ENCODE measurements at places on chromosomes 5 and 9. TPM values are rescaled to one million over a fixed set of nuclear protein-coding genes. Genes with fewer than 3 reads are reported as not detected.

Gene NCS1
- 37.7 TPM for total RNA-seq

Gene FOXB2
- not detected for total RNA-seq

DNA sequence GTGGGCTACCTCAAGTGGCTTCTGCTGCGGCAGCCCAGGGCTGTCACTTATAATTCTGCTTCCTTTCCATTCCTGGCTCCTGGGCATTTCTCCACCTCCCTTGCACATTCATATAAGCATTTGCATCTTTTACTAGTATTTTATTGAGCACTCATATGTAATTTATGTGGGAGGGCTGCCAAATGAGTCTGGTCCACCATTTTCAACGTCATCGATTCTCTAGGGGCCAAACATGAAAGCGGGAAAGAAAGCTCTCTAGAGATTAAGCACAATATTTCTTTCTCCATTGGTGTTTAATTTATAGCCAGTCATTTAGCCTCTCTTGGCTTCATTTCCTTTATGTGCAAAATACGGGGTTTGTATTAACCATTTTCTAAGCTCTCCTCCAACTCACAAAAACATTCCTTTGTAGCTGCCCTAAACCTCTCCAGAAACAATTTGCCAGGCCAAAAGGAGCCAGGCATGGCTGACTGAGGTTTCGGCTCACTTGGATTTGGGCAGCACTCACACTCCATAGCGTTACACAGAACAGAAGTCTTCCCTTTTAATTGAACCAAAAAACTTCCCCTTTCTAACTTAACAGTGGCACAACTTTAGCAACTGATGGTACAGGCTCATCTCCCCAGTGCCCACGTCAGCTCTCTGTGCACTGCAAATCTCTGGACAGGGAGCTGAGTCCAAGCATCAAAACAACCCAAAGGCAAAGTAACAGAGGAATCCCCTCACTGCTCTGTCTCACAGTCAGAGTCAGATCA is 183.5 kb downstream of the ROR2 start:
- no peak for DNase-seq

GRCh38 chr9:133991964-133992779 is at the start of gene VAV2:
VAV2 (minus strand) TSS chr9:133992324; CDS start chr9:133992278, 46 bp downstream.
- DNase-seq, result peak; percentile 86

- no peak for DNase-seq
Observed at GRCh38 chr5:154751854-154752253, 3.3 kb upstream of the LARP1 start.

DNA sequence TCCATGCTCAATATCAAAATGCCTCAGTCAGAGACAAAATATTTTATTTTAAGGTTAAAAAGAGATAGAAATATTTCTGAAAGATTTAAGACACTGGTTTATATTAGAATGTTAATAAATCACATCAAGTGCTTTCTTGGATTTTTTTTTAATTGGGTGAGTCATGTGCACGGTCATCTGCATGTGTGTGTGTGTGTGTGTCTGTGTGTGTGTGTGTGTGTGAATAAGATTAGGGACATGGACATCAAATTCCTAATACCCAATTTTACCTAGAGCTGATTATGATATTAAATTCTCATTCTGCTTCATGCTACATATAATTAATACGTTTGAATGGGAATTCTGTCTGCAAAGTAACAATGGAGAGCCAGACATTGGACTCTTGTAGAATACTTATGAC is 122.9 kb downstream of the BASP1 start:
- no peak for DNase-seq

GRCh38 chr9:14096258-14096922 is 217.6 kb downstream of the NFIB start:
- no peak for DNase-seq

DNA sequence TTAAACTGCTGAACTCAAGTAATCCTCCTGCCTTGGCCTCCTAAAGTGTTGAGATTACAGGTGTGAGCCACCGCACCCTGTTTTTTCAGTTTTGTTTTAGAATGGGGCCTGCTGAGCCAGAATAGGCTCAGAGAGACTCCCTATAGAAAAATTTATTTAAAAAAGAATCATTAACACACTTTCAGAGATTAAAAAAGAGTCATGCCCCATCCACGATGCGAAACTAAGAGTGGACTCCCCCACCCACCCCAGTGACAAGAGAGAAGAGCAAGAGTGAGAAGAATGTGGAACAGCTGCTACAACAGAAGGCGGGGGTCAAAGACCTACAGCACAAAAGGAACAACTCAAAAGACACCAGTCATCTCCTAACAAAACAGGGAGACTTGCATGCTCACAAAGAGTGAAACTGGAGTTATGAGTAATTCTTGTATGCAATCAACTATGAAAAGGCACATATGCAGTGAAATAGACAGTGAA is 47.2 kb downstream of the GLDC start:
- DNase-seq, result no peak

DNA sequence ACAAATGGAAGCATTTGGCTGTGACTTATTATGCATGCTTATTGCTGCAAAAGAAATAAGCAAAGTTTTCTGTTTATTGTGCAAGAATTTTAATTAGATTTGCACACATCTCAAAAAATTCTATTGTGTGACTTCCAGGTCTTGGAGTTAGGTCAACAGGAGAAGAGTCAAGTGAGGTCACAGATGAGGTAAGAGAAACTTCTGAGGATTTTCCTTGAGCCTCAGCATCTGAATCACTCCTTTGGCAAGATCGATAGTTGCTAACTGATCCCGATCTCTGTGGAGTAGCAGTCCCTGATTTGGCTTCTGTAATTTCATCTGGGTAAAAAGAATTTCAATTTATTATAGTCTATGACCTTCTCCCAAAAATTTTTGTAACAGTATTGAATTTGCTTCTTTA is 6.9 kb upstream of the TTC33 start:
- DNase-seq, result no peak

DNA sequence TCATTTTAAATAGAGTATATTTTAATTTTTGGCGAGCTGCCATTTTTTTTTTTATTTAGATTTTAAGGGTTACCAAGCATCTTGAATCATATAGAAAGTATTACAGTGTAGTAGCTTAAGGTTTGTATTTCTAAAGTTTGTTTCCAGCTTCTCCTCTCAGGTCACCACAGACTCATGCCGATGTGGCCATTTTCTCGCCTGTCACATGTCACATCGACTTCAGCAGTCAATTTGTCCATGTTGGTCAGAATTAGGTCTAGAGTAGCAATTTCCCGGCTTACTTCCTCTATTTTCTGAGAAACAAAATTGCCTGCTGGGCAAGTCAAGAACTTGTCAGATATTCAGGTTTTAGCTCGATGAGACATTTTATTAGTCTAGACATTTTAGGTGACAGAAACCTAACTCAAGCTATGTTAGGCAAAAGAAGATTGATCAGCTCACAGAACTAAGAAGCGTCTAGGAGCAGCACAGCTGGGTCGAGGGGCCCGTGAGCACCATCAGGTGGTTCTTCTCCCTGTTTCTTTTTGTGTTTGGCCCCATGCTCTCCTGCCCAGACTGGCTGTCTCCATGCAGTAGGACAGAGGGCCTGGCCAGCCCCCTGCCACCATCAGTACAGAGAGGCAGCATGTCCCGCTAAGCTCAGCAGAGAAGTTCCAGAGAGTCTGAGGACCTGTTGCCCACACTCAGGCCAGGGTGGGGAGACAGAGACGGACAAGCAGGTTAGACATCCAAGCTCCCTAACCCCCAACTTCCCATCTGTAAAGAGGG is 48.4 kb upstream of the AFAP1L1 start:
- no peak for DNase-seq

GRCh38 chr5:150492621-150493020 is 15.3 kb upstream of the NDST1 start:
- no peak for DNase-seq

GRCh38 chr5:158786390-158786789 is 313.3 kb downstream of the EBF1 start:
- no peak for DNase-seq

DNA sequence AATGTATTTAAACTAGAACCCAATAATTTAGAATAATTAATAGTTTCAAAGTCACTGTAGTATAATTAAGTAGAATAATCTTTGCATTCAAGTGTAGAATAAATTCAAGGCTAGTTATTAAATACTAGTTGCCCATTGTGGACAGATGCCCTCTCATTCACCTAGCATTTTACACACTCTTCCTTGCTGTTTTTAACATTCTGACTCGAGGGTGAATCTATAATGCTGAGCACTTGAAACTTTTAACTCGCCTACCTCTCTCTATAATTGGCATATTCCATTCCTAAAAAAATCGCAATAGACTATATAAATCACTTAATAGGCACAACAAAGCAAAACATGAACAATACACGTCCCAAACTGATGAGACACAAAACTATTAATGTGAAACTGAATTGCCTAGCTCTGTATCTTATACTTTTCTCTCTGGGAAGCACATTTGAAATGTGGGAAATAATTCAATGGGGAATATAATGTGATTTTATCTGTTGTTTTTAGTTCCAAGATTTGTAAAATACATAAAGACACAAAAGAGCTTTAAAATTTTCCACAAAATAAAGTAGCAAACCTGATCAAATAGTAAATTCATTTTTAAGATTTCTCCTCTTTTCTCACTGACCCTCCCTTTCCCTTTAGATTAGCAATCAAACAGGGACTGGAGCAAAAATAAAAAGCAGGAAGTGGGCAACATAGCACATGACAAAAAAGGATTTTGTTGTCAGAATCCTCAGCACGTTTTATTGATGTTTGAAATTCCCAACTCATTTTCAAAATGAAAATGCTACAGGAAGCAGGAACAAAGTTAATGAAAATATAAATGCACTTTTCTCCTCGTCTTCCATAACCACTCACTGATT is 295.6 kb downstream of the PDE4D start:
- DNase-seq, result no peak

- peak; percentile 89 for DNase-seq
Observed at GRCh38 chr5:32852535-32852934, 141.4 kb downstream of the NPR3 start.

DNA sequence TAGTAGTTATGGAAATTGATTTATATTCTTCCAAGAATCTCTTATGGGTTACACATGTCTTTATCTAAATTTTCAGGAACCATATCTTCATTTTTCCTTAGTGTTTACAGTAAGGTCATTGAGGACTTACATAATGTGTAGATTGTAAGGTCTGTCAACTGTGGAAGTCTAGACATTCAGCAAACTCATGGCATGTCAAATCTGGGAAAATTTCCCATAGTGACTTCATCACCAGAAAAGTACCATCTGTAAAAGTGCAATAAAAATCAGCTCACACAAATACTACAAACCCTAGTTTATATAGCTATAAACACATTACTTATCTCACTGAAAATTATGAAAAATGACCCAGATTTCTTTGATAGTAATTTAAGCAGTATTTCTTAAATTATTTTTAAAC is 419.4 kb downstream of the MTRR start:
- DNase-seq, result no peak

DNA sequence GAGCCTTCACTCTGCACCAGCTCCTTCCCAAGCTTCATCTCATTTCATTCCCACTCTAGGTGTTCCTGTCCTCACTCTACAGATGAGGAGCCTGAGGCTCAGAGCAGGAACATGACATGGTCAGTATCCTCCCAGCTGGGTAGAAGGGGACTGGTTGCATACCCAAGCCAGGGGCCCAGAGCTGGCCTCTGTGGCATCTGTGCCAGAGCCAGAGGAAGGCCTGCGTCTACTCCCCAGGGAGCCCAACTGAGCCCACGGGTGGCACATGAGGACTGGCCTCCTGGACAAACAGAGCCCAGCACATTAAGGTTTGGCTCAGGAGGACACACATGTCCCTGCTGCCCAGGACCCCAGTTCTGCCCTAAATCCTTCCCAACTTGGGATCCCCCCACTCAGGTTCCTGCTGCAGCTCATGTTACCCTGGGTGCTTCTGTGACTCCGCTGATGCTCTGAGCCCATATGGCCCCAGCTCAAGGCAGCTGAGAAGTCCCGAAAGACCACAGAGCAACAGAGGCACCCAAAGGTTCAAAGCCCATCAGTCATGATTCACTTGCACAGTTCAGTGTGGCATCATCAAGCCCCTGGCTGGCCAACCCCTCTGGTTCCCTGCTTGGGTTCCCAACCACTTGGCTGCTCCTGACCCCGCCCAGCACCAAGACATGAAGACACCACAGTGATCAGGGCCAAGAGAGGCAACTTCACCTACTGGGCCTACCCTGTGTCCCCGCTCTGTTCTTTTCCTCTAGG is 8.5 kb upstream of the NEURL1B start:
- no peak for DNase-seq

DNA sequence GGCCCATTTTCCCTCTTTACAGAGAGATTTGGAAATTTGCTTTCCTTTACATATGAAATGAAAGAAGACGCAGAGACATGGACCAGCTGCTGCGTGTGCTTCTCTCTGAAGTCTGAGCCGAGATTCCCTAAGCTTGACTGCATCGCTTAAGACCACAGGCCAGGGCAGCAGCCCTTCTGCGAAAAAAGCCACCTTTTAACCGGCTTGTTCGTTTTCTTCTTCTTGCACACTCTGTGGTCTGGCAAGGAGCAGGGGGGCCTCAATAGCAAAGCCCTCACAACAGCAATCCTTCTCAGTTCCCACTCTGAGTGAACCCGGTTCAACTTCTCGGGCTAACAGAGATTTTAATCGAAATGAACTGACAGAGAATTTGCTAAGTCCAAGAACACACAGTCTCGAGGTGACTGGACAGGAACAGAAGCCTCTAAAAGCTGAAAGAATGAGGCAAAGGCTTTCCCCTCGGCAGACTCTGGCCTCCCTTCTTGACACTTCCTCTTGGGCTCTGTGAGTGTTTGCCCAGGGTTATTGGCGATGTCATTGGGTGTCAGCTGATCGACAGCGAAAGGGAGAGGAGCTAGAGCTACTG is 512.9 kb upstream of the KLF4 start:
- no peak for DNase-seq

- DNase-seq, result no peak
Observed at GRCh38 chr9:135388530-135388929, 91.1 kb upstream of the PPP1R26 start.

GRCh38 chr9:99722877-99723276 is 98.8 kb upstream of the NR4A3 start:
- DNase-seq, result no peak

DNA sequence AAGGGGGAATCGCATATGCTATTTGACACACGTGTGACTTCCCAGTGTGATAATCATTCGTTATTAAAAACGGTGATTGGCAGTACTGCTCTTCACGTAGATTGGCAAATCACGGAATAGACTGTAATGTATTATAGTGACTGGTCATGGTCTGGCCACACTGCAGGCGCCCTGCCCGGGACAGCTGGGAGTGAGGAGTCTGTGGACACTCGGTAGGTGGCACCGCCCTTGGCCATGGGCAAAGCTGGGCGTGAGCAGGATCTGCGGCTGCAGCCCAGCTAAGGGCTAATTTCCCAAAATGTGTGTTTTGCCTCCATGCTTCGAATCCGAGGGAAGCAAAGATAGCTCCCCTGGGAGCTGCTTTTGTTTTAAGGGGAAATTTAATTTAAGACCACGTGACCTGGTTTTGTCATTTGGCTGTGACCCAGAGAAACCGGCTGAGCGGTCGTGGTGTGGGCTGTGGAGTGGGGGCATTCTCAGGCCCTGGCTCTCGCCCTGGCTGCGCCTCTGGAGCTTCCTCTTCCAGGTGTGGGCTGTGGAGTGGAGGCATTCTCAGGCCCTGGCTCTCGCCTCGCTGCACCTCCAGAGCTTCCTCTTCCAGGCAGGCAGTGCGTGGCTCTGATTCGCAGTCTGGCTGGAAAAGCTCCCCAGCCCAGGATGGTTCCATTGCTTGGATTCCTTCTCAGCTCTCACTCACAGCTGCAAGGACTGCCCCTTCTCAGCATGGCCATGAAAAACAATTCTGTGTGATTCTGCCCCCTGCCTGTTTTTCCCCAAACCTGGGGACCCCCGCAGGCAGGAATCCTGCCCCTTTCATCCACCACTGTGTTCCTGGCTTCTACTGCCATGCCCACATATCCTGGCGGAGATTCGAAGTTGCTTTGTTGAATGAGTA is 131.1 kb downstream of the OLFM1 start:
- DNase-seq, result no peak

Measured in osteocyte (in vitro differentiated cells).